Hematopoietic multipotent progenitor cell treated with erythropoietin and hydrocortisone succinate and interleukin-3 and kit ligand, for 17 days (in vitro differentiated cells): ENCODE measurements at places on chromosomes 7 and 10.
A peak's percentile ranks its signal among the peaks of the same experiment; 100 is the strongest.

DNA sequence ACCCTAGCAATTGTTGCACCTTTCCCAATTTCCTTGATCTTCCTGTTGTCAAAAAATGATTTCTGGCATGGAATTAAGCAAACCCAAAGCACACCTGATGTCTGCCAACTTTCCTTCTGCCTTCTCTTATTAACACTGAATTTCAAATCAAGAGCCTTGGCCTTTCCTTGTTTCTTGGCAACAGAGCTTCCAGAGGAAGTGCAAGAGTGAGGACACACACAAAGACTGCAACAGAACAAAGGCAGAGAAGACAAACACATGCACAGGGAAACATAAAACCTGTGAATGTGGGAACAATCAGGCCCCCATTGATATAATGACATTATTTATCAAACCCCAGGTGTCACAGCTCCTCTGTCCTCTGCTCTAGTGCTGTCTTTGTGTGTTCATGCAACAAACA is 73.0 kb upstream of the IL6 start:
- no peak for DNase-seq

GRCh38 chr10:30818010-30818660 is 188.6 kb upstream of the LYZL2 start:
- peak; percentile 17 for DNase-seq

DNA sequence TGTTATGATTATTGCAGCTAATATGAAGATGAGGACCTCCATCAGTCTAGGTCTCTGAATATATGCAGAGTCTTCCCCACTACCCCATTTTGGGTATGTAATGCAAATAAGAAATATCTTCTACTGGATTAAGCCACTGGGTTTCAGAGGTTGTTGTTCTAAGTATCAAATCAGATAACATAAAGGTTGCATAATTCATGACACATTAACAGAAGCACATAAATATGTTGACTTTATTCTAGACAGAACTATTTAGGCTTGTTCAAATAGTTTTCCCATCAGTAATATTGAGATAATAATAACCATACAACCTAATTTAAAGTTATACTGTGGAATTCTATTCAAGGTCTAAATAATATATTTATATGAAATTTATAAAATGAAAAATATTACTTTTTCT is 157.1 kb downstream of the ETV1 start:
- DNase-seq, result no peak

DNA sequence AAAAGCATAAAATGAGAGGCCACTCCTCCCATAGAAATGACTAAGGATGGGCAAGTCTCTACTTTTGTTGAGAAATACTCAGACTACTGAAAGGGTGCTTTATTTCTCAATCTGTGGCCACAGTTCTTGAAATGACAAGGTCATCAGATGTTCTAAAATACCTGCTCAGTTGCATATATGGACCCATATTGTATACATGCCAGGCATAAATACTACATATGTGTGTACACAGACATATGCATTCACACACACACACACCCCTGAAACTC is 691.5 kb upstream of the SORCS1 start:
- no peak for DNase-seq

DNA sequence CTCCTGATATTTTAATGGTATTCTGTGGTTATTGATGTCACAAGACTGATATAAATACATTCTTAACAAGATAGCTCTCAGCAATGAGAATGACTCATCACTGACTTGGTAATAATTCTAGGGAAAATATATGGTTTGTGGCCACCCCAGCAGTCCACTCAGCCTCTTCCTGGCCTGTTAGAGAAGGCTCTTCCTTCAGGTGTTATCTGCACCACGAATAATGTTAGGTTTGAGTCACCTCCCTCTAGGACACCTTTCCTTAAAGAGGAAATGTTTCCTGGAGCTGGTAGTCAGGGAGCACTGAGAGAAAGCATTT is 163.3 kb downstream of the SVIL start:
- DNase-seq, result no peak

- DNase-seq, result no peak
Measured at GRCh38 chr7:8753355-8753754, 319.9 kb downstream of the NXPH1 start.

DNA sequence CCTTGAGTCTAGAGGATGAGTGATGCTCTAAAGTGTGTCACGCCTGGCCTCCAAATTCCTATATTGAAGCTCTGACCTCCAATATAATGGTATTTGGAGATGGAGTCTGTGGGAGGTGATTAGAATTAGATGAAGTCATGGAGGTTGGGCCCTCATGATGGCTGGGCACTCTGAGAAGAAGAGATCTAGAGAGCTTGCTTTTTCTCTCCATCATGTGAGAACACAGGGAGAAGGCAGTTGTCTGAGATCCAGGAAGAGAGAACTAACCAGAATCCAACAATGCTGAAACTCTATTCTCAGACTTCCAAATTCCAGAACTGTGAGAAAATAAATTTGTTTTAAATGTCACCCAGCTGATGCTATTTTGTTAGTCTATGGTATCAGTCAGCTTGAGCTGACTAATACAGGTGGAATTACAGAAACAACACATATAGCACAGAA is 15.1 kb downstream of the RNF216 start:
- no peak for DNase-seq

- no peak for DNase-seq
Measured at GRCh38 chr7:157652161-157652953, 315.6 kb downstream of the DNAJB6 start.

- DNase-seq, result no peak
Measured at GRCh38 chr7:90624225-90624911, 28.2 kb downstream of the CDK14 start.

DNA sequence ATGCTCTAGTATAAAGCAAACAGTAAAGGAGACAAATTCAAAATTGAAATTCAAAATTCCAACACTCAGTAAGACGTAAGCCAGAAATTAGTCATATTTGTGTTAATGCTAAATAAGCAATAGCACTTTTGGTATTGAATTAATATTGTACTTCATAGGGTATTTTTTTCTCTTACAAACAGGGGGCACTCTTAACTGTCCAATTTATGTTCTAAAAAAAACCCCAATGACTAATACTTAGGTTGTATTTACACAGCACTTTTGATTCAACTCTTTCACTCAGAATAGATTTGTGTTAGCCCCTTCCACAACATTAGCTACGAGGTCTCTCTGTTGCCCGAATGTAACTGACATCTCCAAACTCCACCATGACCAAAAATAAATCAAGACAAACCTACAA is 284.9 kb upstream of the COBL start:
- DNase-seq, result no peak

DNA sequence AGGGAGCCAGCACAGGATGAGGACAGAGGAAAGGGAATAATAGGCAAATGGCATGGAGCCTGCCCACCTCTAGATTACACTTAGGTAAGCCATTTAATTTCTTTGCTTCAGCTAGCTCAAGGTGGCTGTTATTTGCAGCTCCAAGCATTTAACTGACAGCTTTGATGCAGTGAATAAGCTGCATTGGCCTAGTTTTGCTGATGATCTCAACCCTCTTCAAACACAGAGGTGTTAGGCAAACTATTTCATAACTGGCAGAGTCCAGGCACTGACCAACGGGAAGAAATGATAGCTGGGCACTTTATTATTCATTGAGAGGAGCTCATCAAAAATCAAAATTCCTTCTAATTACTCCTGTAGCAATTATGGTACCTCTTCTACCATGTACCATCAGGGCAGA is 317.4 kb downstream of the BMPER start:
- DNase-seq, result no peak

GRCh38 chr7:75889826-75890225 is 11.0 kb downstream of the RHBDD2 start:
- no peak for DNase-seq

DNA sequence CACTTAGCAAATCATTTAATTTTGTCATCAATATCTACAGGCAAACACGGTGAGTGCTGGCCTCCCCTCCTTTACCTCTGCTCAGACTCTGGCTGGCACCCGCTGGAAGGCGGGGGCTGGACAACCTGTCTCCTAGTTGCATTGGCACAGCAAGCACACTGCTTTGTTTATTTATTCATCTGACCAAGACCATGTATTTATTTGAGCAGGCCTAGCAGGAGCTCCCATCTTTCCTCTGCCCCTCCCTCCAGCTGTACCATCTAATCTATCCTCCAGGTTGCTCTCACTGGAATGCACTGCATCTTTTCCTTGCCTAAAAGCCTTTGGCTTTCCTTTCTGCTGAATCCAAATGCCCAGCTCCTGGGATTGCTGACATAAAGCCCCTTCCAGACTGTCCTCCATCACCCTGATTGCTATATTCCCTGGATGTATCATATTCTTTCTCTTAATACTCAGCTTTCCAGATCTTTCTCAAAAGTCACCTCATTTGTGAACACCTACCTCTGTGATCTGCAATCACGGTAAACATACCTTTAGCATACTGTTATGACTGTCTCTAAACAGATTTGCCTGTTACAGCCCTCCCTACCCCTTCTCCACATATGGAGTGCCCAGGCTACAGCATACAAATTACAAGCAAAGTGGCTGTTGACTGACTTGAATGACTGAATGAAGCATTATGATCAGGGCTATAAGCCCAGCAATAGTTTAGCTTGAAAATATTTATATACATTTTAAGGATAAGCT is 9.6 kb downstream of the ELMO1 start:
- no peak for DNase-seq

- DNase-seq, result no peak
Measured at GRCh38 chr7:130490888-130491804, 739 bp upstream of the MEST start.
